NCI-H2029 (cell line): ENCODE measurements at places on chromosomes 13 and 19.

GRCh38 chr19:6362027-6362350, 658 bp downstream of the CLPP start:
- DNase-seq = no peak

- DNase-seq = no peak
Observed at GRCh38 chr19:38759590-38760003, 13.7 kb downstream of the LGALS7 start.

- DNase-seq = no peak
Observed at GRCh38 chr13:62697701-62698100, 1282.1 kb upstream of the PCDH20 start.

- DNase-seq = no peak
Observed at GRCh38 chr19:5293612-5294378, 46.8 kb downstream of the PTPRS start.

DNA sequence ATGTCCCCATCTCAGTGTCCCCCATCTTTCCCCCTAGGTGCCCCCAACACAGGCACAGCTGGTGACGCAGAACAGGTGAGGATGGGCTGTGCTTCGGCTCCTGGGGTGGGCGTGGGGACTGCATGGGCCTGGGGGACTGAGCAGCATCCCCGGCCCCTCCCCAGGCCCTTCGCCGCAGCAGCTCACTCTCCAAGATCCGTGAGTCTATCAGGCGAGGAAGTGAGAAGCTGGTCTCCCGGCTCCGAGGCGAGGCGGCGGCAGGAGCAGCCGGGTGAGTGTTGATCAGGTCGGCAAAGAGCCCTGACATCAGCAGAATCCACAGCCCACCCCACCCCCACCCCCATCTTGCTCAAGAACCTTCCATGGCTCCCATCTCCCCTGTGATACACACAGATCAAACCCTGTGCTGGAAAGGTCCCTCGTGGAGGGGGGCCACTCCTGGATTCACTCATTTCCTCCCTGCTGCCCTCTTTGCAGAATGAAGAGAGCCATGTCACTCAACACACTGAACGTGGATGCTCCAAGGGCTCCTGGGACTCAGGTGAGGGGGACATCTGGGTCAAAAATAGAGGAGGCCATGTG, 10.0 kb downstream of the KLC3 start:
- no peak for DNase-seq

GRCh38 chr19:49400029-49400428, 12.0 kb downstream of the KASH5 start:
- DNase-seq = no peak

GRCh38 chr19:2983351-2984214, 6.2 kb downstream of the TLE6 start:
- peak; percentile 13 for DNase-seq

GRCh38 chr13:33017323-33017929, 1.2 kb downstream of the KL start:
- no peak for DNase-seq

DNA sequence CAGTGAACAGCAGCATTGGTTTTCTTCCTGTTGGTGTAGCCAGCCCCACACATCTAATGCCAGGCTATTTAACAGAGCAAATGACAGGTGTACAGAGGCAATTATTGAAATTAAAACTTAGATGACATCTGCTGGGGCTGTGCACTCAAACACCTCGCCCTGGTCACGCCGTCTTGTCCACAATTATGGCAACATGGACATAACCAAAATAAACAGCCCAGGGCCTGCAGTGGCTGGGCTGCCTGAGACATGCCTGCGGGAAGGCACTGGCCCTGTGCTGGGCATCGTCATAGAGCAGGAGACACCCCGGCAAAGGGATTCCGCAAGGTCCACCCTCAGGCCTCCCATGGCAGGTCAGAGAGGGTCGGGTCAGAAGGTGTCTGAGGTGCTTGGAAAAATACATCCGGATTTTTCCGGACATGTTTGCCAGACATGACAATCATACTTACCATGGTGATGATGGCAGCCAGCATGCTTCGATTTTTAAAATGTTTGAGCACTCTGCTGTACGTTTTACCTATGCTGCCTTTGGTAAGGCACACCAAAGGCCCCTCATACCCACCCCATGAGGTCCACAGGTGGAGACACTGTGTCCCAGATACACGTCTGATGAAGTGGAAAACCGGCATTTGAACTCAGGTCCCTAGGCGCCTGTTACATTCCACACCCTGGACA, 47.8 kb downstream of the TSHZ3 start:
- no peak for DNase-seq

- DNase-seq = no peak
Observed at GRCh38 chr13:40527914-40528313, 138.5 kb downstream of the FOXO1 start.

GRCh38 chr13:95067303-95067702, 233.9 kb downstream of the ABCC4 start:
- no peak for DNase-seq

- DNase-seq = no peak
Observed at GRCh38 chr19:30386551-30387143, 14.5 kb downstream of the ZNF536 start.
